ENCODE measurements at places on chromosomes 6 and 20.

DNA sequence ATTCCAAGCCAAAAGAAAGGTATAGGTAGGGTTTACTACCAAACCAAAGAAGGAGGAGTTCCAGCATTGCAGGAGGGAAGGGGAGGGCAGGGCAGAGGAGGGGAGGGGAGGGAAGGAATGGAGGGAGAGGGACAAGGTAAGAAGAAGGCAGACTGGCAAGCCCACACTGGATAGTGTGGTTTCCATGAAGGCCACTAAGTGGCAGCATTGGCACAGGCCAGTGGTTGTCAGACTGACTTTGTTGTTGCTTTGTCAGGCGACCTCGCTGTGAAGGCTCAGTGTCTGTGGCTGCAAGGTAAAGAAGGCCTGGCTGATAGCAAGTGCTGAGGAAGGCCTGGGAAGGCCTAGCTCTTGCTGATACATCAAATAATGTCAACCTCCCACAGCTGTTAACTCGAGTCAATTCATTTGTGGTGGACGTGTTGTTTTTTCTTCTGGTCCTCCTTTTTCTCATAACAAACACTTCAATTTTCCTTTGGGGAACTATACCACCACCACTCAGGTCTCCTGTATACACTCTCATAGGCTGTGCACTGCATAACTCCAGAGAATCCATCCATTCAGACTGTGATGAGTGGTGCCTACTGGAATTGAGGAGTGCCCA lies 7.7 kb upstream of the ZNF334 start:
- DNase-seq, result peak; percentile 17

- no peak for DNase-seq
Measured at GRCh38 chr20:35726842-35727711, 15.0 kb downstream of the RBM39 start.

- DNase-seq, result no peak
Measured at GRCh38 chr6:118298476-118299427, 249.3 kb upstream of the PLN start.

DNA sequence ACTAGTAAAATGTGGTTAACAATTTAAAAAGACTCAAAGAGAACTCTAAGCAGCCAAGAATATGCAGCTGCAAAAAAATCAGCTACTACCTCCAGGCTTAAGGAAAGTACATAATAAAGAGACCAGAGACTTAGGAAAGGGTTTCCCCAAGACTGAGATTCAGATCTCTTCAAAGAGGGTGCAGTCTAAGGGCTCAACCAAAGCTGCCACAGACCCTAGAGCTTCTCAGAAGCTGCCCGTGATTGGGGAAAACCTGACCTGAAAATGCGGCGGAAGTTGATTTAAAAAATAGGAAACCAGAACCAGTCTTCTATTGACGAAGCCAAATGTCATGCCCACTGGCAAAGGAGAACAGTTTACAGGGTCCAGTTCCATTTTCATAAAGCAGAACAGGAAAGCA lies 516.8 kb upstream of the MARCKS start:
- DNase-seq, result no peak

DNA sequence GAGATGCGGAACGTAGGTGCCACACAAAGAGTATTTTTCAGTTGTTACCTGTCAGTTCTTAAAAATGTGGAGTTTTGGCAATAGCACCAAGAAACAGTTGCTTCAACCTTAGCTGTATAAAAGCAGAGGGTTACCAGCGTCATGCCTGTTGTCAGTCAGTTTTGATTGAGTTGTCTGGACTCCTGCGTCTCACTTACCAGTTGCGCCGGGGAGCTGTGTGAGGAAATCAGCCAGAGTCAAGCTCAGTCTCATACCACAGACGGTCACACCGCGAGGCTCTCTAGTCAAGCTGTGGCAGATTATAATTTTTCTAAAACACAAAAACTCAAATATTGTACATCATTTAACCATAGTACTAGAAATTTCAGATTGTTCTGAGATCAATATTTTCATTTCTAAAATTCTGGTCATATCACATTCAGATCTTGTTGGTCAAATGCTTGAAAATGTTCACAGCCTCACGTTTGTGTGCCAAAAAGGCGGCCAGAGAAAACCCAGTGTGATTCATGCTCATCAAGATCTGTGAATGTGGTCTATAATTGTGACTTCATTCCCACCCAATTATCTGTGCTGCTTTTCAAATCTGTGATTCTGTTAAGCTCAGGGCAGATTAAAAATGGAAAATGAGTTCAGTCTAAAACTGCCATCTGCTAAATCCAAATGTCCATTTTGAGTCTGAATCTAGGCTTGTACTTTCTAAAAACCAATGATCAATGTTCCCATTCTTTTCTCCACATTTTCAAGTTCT lies 37.5 kb downstream of the SASH1 start:
- DNase-seq, result no peak

DNA sequence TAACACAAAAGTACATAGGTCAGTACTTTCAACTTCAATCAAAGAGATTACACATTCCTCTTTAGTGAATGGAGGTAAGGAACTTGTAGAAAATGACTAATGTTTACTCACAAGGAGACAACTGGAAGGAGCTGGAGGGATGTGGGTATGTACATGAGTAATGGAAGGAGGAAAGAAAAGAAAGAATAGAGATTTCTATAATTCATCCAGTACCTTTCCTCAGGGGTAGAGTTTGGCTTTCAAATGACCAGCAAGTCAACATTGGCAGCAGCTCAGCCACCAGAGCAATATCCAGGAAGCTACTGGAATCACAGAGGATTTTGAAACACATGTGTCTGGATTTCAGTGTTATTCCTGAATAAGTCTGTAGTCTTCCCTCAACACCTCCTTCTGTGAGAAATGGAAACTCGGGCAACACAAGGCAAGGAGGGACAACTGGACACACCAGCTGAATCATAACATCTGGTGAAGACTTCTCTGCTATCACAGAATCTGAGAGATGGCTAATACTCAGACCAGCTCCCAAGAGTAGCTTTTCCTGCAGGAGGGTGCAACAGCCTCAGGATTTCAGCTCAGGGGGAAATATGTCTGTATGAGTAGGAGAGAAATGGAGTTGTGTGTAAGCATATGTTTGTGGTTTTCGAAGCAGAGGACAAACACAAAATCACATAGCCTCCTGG lies 98.8 kb downstream of the HAO1 start:
- no peak for DNase-seq

GRCh38 chr20:46959821-46960220 lies 65.2 kb downstream of the EYA2 start:
- no peak for DNase-seq

DNA sequence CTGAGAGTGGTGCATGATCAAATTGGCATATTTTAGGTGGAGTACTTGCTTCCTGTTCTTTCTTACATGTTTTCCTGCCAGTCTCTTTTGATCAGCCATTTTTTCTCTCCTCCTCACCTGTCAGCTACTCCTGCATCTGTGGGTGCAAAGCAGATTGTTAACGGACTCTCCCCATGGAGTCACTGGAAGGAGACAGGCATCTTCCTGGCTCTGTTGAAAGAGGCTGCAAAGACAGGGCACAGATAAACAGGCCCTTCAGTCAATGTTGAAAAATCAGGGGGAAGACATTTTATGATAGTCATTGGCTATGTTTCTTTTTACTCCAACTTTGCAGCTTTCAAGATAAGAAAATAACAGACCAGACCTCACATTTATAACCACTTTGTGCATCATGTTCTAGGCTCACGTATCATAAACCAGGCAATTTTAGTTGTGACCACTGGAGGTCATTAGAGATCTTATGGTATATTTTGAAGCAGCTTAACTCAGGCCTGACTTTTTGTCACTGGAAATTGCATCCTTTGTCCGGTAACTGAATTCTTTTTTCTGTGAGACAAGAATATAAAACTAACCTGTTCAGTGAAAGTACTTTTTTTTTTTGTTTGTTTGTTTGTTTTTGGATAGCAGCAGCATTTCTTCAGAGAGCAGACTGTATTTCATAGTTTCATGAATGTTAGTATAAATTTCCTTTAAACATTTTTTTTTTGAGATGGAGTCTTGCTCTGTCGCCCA lies 20.1 kb downstream of the ECT2L start:
- no peak for DNase-seq

- DNase-seq, result no peak
Measured at GRCh38 chr6:131952886-131953509, 1.8 kb upstream of the CCN2 start.

- no peak for DNase-seq
Measured at GRCh38 chr20:57683881-57684807, 25.7 kb downstream of the PMEPA1 start.

DNA sequence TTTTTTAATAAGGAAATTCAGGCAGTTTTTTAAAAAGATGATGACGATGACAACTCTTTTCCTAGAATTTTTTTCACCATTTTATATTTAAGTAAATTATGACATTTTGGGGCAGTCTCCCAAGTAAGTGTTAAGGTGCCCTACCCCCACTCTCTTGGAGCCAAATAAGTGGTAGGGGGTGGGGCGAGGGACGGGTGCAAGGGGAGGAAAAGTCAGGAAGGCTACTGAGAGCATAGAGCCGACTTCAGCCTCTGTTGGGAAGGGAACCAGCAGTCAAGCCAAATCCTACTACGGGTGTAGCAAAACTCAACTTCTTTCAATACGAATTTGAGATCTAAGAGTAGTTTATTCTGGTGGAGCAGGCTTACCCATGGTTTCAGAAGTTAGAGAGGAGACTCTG lies 54.4 kb downstream of the KIZ start:
- no peak for DNase-seq

- DNase-seq, result no peak
Measured at GRCh38 chr6:85864453-85865401, 222.0 kb upstream of the SYNCRIP start.

- DNase-seq, result no peak
Measured at GRCh38 chr20:1467355-1468116, 887 bp upstream of the NSFL1C start.

GRCh38 chr20:33914919-33915318 lies 78.8 kb upstream of the RALY start:
- DNase-seq, result no peak

GRCh38 chr6:21382821-21383449 lies 210.6 kb upstream of the SOX4 start:
- no peak for DNase-seq

GRCh38 chr20:49507741-49508434 lies 25.4 kb upstream of the KCNB1 start:
- no peak for DNase-seq

Data from stimulated activated CD8-positive, alpha-beta memory T cell treated with anti-CD3 and anti-CD28 coated beads, Interleukin-2, amount 100 ng/mL, for 48 hours (primary cell).